ENCODE measurements at places on chromosomes 16 and 17. TPM values are rescaled to one million over a fixed set of nuclear protein-coding genes. Genes with fewer than 3 reads are reported as not detected.

The WIPI1 gene
- 26.5 TPM for total RNA-seq

The CYLD gene
- 95.4 TPM for total RNA-seq

The SGCA gene
- not detected for total RNA-seq

The KRT39 gene
- total RNA-seq = not detected

DNA sequence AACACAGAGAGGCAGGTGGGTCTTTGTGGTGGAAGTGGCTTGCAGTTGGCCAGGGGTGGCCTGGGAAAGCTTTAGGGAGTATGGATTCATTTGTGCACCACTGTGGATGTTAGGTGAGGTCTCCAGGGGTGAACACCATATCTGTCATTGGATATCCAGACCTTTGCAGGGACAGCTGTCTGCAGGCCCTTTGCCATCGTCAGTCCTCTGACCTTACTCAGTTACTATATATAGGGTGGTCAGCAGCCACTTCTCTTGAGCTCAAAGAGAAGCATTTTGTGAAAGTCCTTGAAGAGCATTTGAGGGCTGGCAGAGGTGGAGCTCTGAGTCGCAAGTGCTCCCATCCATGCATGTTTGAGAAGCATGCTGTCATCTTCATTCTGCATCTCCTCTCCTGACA is 40.4 kb downstream of the TMEM11 start:
- DNase-seq = no peak

- no peak for DNase-seq
Observed at GRCh38 chr16:68113059-68113761, 28.0 kb downstream of the NFATC3 start.

DNA sequence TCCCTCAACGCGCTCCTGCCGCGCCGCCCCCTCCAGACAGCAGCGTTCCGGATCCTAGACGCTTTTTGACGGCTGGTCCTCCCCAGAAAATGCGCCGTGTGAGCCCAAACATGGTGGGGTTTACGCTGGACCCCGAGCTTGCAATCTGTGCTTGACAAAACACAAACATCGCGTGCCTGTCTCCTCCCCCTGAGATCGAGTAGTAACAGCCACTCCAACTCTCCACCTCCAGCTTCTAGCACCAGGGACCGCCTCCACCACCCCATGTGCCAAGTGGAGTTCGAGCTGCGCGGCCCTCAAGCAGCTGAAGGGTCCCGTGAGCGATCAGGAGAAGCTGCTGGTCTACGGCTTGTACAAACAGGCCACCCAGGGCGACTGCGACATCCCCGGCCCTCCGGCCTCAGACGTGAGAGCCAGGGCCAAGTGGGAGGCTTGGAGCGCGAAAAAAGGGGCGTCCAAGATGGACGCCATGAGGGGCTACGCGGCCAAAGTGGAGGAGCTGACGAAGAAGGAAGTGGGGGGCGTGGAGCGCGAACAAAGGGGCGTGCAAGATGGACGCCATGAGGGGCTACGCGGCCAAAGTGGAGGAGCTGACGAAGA is 656 bp upstream of the GEMIN4 start:
- DNase-seq = no peak

DNA sequence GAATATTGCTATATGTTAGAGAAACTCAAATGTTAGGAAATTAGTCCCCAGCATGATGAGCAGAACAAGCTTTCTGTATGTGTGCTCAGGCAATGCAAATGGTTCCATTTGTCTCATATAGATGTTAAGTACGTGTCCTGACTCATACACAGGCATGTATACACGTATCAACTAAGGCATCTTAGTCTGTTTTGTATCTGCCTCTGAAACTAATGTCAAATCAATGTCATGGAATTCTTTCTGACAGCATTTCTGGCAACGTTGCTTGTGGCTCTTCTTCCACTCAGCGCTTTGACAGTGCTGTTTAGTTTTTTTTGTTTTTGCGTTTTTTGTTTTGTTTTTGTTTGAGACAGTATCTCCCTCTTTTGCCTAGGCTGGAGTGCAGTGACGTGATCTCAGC is 111.9 kb downstream of the CNTNAP4 start:
- DNase-seq = no peak

DNA sequence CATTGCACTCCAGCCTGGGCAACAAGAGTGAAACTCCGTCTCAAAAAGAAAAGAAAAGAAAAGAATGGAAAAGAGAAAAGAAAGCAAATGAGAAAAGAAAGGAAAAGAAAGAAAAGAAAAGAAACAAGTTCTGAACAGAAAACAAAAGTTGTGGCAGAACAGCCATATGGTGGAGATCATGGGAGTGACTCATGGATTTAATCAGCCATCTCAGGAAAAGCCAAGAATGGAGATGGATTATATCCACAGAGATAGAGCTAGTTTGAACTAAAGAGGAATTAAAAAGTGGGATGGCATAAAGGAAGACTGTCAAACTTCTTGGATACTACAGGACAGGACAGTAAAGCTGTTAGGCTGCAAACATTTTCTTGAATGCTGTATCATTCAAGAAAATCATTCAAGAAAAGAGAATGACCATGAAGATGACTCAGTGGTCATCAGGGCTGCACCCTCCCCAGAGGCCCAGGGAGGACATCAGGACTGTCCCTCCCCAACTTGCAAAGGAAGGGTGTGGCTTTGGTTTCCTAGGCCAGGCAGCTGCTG is 120.6 kb downstream of the USP22 start:
- no peak for DNase-seq

DNA sequence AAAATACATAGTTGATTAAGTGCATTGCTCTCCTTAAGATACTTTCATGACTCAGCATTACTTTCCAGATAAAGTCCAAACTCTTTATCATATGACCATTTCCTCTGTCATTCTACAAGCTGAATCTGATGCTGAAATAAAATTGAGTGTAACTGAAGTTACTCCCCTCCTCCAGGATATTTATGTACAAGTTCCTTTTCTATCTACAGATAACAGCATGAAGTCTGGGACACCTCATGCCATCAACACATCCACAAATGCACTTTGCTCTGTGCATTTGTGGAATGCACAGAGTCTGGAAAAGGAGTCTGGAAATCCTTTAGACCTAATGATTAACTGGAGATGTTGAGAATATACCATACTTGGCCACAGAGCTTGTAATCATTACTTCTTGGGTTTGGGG is 60.5 kb downstream of the ACSM2B start:
- DNase-seq = no peak

GRCh38 chr16:58243528-58244004 is 45.7 kb upstream of the CSNK2A2 start:
- DNase-seq = no peak

- peak; percentile 38 for DNase-seq
Observed at GRCh38 chr16:72961115-72961832, 86.7 kb downstream of the ZFHX3 start.

DNA sequence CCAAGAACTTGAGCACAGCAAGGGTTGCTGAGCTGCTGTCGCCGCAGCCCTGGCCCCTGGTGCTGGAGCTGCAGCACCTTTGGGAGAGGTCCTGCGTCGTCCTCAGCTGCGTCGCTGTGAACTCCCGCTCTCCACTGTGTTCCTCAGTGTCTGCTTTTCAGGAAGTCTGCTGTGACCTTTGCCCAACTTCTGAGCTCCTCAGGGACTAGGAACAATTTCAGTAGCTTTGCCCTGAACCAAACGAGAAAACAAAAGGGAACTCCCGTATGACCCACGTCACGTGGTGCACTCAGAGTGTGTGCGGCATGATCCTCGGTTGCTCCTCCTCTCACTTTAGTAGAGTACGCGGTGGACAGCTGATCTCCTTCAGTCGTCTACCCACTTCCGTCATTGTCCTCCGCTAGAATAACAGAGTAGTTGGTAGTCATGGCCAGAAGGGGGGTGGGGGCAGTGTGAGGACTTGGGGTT is 44.2 kb downstream of the WDR45B start:
- no peak for DNase-seq

DNA sequence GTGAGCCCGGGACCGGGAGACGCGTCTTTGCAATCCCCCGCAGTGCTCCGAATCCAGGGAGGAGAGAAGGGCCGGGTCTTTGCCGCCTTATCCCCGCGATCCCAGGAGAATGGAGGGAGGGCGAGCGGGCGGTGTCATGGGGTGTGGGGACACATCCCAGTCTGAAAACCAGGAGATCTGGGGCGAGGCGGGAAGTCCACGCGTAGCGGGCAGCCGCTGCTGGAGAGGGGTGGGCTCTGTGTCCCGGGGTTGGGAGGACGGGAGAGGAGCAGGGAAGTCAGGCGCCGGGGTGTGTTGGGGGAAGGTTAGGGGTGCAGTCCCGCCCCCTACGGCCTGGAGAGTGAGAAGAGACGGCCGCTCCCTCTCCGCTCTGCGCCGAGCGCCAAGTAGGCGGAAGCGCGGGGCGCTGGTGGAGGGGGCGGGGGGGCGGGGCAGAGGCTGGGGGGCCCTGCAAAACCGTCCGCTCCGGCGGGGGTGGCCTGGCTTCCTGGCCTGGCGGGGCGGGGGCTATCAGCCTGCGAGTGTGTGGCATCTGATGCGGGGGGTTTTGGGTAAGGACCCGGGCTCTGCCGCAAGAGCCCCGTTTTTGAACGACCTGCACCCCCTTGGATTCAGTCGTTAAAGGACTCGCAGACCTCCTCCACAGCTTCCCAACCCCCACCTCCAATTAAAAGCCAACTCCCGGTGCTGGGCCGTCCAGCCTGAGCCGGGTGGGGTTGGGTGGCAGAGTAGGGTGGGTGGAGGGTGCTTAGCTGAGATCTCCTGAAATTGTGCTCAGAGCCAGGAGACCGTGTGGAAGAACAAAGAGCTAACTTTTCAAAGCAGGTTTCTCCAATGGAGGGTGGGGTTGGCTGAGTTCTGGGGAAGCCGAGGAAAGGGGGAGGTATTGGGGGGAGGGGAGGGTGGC is 654 bp downstream of the LASP1 start:
- DNase-seq = peak; percentile 82

- DNase-seq = no peak
Observed at GRCh38 chr16:79037521-79038373, 562.8 kb downstream of the MAF start.

DNA sequence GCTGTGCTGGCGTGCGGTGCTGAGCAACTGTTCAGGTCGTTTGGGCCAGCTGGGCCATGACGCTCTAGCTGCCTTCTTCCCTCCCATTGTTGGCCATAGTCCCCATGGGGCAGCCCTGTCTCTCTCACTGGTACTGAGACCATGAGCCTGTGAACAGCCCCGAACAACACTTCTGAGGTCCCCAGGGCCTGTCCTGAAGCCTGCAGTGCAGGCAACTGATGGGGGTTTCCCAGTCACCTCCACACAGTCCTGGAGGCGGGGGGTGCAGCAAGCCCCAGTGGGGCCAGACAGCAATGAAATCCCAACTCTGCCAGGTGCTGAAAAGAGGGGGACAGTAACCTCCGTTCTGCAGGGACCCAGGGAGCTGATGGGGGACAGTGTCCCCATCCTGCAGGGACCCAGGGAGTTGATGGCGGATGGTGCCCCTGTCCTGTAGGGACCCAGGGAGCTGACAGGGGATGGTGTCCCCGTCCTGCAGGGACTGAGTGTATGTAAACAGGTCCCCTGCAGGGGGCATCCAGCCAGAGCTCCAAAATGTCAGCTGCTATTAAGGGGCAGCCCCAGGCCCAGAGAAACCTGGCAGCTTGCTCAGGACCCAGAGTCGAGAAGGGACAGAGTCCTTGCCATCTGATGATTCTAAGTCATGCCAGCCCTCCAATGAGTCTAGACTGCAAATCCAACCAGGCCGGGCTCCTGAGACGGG is 30.4 kb downstream of the ENGASE start:
- DNase-seq = no peak
